Hepatocyte (in vitro differentiated cells): ENCODE measurements at places on chromosomes 7 and 10.

DNA sequence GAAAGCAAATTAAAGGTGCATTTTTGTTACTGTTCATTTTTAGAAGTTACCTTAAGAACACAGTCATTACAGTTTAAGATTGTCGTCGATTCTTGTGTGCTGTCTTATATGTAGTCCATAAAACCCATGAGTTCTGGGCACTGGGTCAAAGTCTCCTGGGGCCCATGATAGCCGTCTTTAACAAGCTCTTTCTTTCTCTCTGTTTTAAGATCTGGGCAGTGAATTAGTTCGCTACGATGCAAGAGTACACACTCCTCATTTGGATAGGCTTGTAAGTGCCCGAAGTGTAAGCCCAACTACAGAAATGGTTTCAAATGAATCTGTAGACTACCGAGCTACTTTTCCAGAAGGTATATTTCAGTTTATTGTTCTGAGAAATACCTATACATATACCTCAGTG lies 90.7 kb upstream of the CAPZA2 start:
- DNase-seq: peak; percentile 30

- no peak for DNase-seq
Observed at GRCh38 chr10:104966563-104967297, 325.6 kb downstream of the SORCS3 start.

DNA sequence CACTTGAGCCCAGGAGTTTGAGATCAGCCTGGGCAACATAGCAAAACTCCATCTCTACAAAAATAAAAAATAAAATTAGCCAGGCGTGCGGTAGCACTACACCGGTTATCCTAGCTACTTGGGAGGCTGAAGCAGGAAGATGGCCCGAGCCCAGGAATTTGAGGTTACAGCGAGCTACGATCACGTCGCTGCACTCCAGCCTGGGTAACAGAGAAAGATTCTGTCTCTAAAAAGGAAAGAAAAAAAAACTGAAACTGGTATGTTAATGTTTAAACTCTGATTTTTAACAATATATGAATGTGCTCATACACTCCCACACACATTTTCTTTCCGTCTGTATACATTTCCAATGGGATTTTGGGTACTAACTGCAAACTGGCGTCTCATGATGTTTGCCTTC lies 140.6 kb upstream of the KMT2E start:
- DNase-seq: no peak

DNA sequence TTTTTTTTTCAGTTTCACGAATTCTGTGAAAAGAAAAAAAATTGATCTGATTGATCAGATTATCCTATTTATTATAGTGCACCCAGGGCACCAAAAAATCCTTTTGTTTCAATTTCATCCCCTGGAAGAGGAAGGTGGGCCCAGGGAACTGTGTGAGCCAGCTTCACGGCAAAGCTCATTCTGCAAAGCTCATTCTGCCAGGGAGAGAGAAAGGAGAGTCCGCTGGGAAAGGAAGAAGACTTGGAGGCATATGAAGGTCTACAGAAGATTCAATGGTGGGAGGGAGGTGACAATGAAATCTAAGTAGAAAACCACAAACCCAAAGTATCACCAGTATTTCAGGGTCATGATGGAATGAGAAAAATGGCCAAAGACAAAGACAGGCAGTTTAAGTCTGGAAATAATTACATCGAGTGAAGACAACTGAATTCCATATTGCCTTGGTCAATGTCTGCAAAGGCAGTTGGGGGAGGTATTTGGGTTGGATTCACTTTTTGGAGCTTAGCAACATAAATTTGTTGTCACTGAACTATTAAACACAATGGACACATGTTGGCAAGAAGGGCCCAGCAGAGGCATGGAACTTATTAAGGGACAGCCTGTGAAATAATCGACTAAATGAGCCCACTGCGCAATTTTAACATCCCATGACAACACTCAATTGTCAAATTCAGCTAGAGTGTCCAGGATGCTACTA lies 587.8 kb upstream of the MKI67 start:
- no peak for DNase-seq

- no peak for DNase-seq
Observed at GRCh38 chr10:29317027-29317420, 28.2 kb downstream of the LYZL1 start.
